ENCODE measurements at places on chromosomes 5 and 9. TPM values are rescaled to one million over a fixed set of nuclear protein-coding genes. Genes with fewer than 3 reads are reported as not detected.

GRCh38 chr5:6453937-6454560 lies 5.4 kb downstream of the UBE2QL1 start:
- DNase-seq = no peak

GRCh38 chr5:17816944-17817343 lies 182.7 kb downstream of the TAF11L14 start:
- DNase-seq = no peak

GRCh38 chr5:95564450-95564849 lies 9.5 kb downstream of the ARSK start:
- DNase-seq = no peak

Gene C5orf34
- total RNA-seq = 6.1 TPM

Gene SPATA31A5
- not detected for total RNA-seq

GRCh38 chr5:142491270-142491669 lies 166.4 kb upstream of the SPRY4 start:
- no peak for DNase-seq

Measured in mammary epithelial cell (primary cell).